Endothelial cell of umbilical vein (primary cell): ENCODE measurements at places on chromosomes 7 and 10. TPM values are rescaled to one million over a fixed set of nuclear protein-coding genes. Genes with fewer than 3 reads are reported as not detected.
A peak's percentile ranks its signal among the peaks of the same experiment; 100 is the strongest.

GRCh38 chr10:99631496-99631895 lies 11.3 kb upstream of the SLC25A28 start:
- no peaks in the 10 kb centered on the region for H3K27me3 ChIP-seq
- no peak overlapping the region for H3K4me3 ChIP-seq
- no peaks in the 10 kb centered on the region for H3K4me1 ChIP-seq
- no peak overlapping the region for H3K27ac ChIP-seq
- DNase-seq, result no peak

DNA sequence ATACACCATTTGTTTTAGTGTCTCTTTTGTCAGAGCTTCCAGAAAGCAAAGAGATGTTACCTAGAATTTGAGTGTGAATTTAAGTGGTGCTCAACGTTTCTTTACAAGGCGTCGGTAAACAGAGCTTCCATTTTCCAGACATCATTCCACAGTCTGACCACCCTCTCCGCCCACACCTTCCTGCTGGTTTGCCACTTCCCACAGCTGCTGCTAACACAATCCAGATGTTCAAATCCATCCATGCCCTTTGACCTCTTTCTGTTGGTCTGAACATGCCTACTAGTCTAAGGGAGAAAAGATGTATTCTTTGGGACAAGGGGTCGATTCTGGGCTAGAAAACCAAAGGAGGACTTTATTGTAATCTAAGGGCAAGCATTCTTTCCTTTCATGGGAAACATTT lies 86.1 kb downstream of the FAM107B start:
- no peaks in the 10 kb centered on the region for H3K27me3 ChIP-seq
- no peak overlapping the region for H3K4me3 ChIP-seq
- H3K36me3 ChIP-seq, result no peaks in the 10 kb centered on the region
- H3K27ac ChIP-seq, result no peak overlapping the region

- H3K27ac ChIP-seq, result no peak overlapping the region
- H3K27me3 ChIP-seq, result no peaks in the 10 kb centered on the region
- no peaks in the 10 kb centered on the region for H3K36me3 ChIP-seq
- H3K4me1 ChIP-seq, result no peaks in the 10 kb centered on the region
- no peak for DNase-seq
These were observed 39.7 kb downstream of the JAKMIP3 start for GRCh38 chr10:132105302-132105995.

DNA sequence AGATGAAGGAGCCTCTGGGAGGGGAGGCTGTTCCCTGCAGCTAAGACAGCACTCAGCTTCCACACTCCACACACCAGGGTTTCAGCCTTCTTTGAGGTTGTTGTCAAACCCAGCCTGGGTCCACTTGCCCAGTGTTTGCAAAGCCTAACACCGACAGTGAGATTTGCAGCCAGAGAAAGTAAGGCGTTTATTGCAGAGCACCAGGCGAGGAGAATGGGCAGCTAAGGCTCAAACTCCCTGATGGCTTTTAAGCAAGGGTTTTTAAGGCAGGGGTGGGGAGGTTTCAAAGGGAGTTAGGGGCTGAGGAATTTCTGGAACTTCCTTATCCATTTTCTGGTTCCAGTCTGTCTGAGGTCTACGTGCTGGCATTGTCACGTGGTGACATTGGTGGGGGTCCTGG lies 4.7 kb upstream of the ZNF775 start:
- peaks cover 36% of the 10 kb centered on the region for H3K4me1 ChIP-seq
- peaks cover 37% of the 10 kb centered on the region for H3K36me3 ChIP-seq
- no peak overlapping the region for H3K4me3 ChIP-seq
- no peak overlapping the region for H3K27ac ChIP-seq

PRPS1L1 gene
- not detected in 2 replicates for total RNA-seq

RBP4 gene
- not detected in 2 replicates for total RNA-seq

- no peaks in the 10 kb centered on the region for H3K4me1 ChIP-seq
- no peak overlapping the region for H3K4me3 ChIP-seq
- no peaks in the 10 kb centered on the region for H3K27me3 ChIP-seq
- H3K36me3 ChIP-seq, result no peaks in the 10 kb centered on the region
These were observed 8.1 kb downstream of the TRPV5 start for GRCh38 chr7:142925413-142925812.

- no peaks in the 10 kb centered on the region for H3K27me3 ChIP-seq
- DNase-seq, result no peak
- no peaks in the 10 kb centered on the region for H3K36me3 ChIP-seq
- H3K4me3 ChIP-seq, result no peak overlapping the region
These were observed 76.2 kb downstream of the PLCE1 start for GRCh38 chr10:94069884-94070283.

LAMB1 gene
- 703 and 734 TPM in 2 replicates for total RNA-seq

DNA sequence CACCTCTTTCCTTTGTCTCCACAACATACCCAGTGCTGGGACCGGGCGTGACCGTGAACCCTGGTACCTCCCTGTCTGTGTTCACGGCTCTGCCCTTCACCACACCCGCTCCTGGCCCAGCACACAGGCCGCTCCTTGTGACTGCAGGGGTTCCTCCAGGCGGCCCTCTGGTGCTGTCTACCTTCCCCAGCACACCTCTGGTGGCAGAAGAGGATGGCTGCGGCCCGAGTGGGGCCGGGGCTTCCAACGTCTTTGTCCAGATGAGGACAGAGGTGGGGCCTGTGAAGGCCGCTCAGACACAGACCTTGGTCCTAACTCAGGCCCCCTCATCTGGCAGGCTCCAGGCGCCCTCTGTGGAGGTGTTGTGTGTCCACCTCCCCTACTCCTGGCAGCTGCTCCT lies 55.4 kb upstream of the SGMS1 start:
- no peaks in the 10 kb centered on the region for H3K27me3 ChIP-seq
- no peak overlapping the region for H3K27ac ChIP-seq
- H3K4me1 ChIP-seq, result no peaks in the 10 kb centered on the region
- H3K4me3 ChIP-seq, result no peak overlapping the region

SFTPA2 gene
- not detected in 2 replicates for total RNA-seq

DNA sequence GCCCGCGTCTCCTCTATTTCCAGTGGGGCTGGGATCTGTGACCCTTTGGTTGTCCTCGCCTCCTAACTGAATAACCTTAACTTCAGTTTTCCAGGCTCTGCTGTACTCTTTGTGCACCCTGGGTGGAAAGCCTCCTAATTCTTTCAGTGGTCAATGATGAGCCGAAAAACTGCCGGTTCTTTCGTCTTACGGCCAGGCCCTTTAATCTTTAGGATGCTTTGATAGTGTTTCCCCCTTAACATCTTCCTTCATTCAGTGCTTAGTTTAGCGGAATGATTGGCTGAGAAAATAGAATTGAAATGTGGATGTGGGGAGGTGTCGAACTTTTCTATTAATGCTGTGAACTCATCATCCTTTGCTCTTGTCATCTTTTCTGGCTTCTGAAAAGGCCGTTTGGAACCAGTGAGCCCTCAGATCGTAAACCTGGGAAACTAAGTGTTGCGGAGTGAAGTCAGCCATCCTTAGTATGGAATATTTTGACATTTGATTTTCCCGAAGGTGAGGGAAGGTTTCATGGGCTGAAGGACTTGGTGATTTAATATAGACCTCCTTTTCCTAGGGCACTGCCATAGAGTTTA lies 847 bp downstream of the GARS1 start:
- H3K4me3 ChIP-seq, result peak overlapping the region; percentile 96
- peak overlapping the region; percentile 84 for H3K27ac ChIP-seq
- DNase-seq, result peak; percentile 50

- no peaks in the 10 kb centered on the region for H3K36me3 ChIP-seq
- peaks cover 13% of the 10 kb centered on the region for H3K4me1 ChIP-seq
- H3K27me3 ChIP-seq, result no peaks in the 10 kb centered on the region
- no peak overlapping the region for H3K4me3 ChIP-seq
- no peak for DNase-seq
These were observed 794.5 kb upstream of the IGFBP3 start for GRCh38 chr7:46715579-46715978.

PRSS37 gene
- not detected in 2 replicates for total RNA-seq

GRCh38 chr10:70954381-70955176 lies 66.2 kb upstream of the PCBD1 start:
- no peaks in the 10 kb centered on the region for H3K4me1 ChIP-seq
- H3K36me3 ChIP-seq, result no peaks in the 10 kb centered on the region
- no peak overlapping the region for H3K27ac ChIP-seq
- H3K4me3 ChIP-seq, result no peak overlapping the region
